AG04449 (cell line): ENCODE measurements at places on chromosomes 5 and 9.

DNA sequence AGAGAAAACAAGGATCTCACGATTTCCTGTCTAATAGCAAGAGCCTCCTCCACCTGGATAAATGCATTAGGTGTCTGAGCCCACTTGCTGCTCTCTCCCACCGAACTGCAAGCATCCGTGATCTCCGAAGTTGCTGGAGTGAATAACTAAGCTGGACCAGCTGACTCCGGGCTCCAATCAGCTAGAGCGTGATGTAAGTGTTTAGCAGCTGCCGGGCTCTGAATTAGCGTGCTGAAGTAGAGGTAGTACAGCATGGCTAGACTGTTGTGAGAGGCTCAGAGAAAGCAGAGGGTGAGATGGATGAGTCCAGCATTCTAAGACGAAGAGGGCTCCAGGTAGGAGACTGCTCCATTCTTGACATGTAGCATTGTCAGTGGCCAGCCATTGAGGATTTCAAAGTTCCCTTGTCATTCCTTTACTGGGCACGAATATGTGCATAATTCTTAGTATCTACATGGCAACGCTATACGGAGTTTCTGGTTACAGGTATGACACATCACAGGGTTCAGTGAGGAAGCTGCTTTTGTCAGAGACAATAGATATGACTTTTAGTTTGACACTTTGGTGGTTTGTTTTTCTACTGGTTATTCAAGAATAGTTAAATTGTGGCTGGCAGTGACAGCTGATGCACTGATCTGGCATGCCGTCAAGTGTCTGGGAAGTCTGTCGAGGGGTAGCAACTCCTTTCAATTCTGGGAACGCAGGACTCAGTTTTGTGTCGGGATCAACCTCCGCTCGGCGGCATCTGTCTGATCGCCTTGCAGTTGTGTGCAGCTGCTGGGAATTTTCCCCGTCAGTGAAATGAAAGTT, 232.6 kb downstream of the MAST4 start:
- DNase-seq, result no peak

DNA sequence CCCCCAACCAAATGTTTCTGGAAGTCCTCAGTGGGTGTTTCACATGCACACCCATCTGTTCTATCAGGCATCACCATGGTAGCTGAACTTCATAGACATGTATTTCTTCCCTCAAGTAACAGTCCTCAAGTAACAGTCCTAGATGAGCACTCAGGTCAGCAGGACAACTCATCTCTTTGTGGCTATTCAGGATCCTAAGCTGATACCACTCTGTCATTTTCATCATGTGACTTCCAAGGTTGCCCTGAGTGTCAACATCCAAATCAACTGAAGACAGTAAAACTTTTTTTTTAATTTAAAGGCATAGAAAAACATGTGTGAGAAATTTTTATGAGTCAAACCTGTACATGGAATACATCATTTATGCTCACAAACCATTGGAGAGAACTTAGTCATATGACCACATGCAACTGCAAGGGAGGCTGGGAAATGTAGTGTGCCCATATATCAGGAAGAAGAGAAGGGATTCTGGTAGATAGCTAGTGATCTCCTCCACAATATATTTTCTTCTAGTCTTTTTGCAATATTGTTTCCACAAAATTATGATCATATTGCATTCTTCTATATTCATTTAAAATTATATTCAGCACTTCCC, 64.2 kb upstream of the FST start:
- DNase-seq, result no peak

DNA sequence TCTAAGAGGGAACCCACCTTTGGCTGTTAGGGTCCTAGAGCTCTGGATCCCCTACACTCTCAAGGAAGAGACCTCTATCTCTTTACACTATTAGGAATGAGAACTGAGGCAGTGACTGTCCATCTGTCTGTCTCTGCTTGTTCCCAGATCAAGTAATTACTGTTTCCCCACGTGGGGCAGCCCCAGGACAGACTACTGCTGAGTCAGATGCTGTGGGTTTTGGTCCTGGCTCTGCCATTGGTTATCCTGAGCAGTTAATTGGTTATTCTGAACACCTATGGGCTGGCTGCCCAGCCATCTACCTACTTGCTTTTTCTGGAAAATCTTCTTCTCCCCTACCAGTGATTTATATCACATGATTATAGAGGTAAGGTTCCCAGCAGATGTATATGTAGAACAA, 33.3 kb downstream of the FBXO10 start:
- DNase-seq, result no peak

DNA sequence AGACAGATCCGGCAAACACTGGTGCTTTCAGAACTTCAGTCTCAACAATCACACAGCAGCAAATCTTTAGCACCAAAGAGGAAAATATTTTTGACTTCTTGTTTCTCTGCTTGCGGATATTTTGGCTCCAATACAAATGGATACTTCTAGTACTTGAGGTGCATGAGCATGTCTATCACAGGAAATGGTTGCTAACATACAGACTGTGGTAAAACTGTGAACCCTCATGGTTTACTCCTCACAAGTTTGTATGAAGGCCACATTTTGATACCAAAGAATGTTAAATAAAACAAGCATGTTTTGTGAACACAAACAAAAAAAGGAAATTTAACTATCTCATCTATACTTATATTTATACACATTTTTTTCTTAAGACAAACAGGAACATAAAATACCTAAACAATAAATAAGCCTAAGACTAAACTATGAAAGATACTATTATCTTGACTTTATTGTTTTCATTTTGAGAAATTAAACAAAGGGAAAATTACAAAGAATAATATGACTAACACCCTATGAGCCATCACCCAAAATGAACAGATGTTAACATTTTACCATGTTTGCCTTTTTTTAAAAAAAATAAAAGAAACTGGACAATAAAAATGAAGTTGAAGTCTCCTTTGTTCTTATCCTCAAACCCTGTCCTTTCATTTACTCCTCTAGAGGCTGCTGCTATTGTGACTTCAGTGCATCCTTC, 135.0 kb upstream of the LHFPL2 start:
- DNase-seq, result no peak

GRCh38 chr5:142826741-142827492, 56.7 kb downstream of the ARHGAP26 start:
- DNase-seq, result no peak

GRCh38 chr9:122158202-122158601, 1.4 kb downstream of the NDUFA8 start:
- no peak for DNase-seq

GRCh38 chr5:113487416-113487780, 855 bp downstream of the MCC start:
- no peak for DNase-seq

- peak; percentile 68 for DNase-seq
These were observed 26.9 kb upstream of the PLIN2 start for GRCh38 chr9:19154135-19154612.

DNA sequence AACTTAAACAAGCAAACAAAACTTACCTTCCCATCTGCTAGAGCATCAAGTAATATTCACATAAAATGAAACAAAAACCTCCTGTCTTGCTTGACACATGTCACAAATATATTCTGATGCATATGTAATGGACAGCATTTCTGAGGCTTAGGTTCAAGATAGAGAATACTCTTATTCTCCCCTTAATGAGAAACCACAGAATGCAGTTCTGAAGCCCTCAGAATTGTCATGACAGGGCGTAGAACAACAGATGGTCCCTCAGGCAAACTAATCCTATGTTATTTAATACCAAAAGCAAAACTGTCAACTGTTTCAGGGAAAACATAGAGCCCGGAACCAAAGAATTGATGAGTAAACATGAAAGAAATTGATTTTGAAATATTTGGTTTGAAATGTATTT, 229.9 kb upstream of the RIOK2 start:
- no peak for DNase-seq

- DNase-seq, result no peak
These were observed 51.9 kb upstream of the ZSWIM6 start for GRCh38 chr5:61280205-61280604.

DNA sequence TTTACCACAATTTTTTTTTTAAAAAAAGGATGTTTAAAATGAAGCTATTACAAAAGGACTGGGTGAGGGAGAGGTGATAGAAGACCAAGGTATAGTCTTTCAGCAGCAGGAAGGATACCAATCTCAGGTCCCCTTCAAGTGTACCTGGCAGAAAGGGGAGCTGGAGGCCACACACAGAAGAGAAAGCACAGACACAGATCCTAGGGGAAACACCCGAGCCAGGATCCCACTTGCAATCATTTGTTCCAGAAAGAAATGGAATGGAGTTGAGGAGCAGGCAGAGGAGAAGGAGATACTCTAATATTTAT, 5.6 kb downstream of the GNPDA1 start:
- no peak for DNase-seq

DNA sequence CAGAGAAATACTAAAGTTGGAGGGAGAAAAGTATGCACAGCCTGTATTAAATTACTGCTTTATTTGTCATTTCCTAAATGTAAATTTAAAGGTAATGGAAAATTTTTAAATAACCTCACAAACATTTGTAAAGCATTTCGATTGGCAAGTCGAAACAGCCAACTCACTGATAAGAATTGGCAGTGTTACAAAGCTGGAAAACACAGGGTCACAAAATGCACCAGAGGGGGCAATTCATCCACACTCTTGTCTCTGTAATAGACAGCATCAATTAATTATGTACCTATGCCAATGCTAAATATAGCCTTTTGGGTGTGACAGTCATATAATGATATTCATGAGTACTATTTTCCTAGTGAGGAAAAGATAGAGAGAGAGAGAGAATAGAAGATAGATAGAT, 140.6 kb upstream of the PRLR start:
- DNase-seq, result no peak

GRCh38 chr5:159171274-159171673, 38.1 kb downstream of the RNF145 start:
- no peak for DNase-seq

- DNase-seq, result no peak
These were observed 190.2 kb downstream of the SLC12A2 start for GRCh38 chr5:128273736-128274135.

DNA sequence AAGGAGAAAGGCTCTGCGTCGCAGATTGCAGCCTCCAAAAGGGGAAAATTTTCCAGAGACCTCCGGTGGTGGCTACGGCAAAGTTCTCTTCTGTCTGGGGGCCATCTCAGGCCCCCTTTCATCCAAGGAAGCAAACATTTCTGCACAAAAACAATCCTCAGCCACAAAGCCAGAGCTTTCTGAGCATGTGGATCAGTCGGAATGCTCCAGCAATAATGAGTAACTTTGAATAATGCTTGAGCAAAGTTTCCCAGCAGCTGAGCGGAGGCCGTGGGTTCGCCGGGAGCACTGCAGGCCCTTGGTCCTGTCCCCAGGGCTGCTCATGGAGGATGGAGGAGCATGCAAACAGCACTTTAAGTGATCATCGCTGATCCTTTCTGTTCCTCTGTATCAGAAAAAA, 60.2 kb upstream of the UNC5A start:
- DNase-seq, result no peak

GRCh38 chr5:50947906-50948683, 281.7 kb downstream of the PARP8 start:
- DNase-seq, result no peak

DNA sequence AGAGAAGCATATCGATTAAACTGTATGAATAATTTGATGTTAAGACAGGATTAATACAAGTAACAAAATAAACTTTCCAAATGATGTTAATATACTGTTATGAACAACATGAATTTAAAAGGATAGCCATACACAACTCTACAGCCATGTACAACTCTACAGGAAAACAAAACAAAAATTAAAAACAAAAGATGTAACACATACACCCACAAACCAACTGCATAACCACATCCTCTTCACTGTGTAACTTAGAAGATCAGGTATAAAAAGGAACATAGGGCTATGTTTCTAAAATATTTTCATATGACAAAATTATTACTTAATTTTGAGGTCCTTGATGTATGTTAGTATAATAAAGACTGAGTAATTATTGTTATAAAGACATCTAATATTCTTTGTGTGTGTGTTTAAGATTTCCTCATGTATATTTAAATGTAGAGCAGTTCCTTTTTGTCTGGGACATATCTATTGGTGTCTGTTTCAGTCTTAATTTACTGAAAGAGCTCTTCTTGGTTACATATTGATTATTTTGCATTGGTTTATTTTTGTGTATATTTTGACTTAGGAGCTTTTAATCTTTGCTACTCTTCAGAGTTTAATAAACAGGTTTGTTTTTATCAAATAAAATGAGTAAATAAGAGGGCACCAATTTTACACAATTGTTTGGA, 966.8 kb upstream of the CTNND2 start:
- DNase-seq, result no peak

GRCh38 chr5:139561655-139562451, 714 bp downstream of the UBE2D2 start:
- DNase-seq, result no peak

GRCh38 chr9:12739014-12739652, 35.7 kb upstream of the LURAP1L start:
- DNase-seq, result peak; percentile 69

DNA sequence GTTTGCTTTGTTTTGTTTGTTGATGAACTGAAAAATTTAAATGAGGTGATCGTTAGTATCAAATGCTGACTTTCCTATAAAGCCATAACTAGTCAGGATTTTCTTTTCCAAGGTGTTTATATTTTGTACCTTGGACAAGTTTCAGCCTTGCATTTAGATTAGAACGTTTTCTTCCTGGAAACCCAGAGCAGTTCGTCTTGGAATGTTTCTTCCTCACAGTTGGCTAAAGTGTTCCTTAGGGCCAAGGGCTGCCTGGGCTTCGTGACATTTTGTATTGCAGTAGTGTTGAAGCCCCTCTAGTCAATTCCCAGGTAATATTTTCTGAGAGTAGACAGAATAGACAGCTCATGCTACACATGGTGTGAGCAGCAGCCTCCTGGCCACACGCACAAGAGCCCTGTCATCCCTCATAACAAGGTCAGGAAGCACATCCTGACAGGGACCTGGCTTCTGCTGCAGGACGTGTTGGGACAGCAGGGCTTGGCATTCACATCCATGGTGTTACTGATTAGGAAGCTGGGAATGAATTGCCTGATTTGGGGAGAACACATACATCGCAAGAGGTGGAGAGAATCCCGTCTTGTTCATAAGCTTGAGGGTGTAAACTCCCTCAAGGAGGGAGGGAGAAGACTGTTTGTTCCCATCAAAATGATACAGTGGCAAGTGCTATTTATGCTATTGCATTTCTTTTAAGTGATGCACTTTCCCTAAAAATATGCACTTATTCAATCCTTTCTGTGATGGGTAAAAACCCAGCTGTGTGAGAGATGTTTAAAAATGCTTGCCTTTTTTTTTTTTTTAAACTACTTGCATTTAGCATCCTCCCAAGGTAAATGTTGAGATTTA, 31.7 kb downstream of the FUBP3 start:
- DNase-seq, result no peak

- DNase-seq, result no peak
These were observed 516.9 kb downstream of the CTNND2 start for GRCh38 chr5:11387382-11387781.

DNA sequence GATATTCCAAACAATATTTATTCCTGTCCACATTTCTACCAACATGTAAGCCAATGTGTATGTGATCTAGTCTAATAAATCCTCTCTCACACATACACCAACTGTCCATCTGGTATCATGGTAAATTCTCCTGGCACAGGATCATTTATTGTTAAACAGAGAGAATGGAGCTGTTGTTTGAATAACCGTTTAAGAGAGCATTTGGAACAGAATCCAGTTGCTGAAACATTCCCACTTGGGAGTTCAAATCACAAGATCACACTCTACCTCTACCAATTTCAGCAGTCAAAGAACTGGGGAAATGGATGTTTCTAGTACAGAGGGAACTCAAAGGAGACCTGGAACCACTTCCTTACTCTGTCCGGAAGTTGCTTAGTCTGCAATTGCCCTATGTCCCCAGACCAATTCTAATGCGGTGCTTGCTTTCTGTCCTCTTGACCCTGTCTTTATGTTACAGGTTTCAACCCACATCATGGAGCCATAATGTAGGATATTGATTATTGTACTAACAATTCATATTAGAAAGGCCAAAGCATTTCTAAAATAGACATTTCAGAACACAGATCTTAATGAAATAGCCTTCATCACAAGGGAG, 488.4 kb downstream of the SEMA5A start:
- no peak for DNase-seq
